Spinal cord (tissue), 10 donors: ENCODE measurements at places on chromosomes 13 and 19. TPM values are rescaled to one million over a fixed set of nuclear protein-coding genes. Genes with fewer than 3 reads are reported as not detected.

The RFPL4A gene
- total RNA-seq: not detected

The TMEM221 gene
- total RNA-seq: 2.6 TPM

The DACH1 gene
- 9.9 TPM for total RNA-seq

The ATXN8OS gene
- total RNA-seq: 0.88 TPM

The ZNF100 gene
- 20.5 TPM for total RNA-seq

The LGALS14 gene
- total RNA-seq: not detected

The PCSK4 gene
- total RNA-seq: 5.9 TPM

The EIF3K gene
- 266 TPM for total RNA-seq

The ARHGAP35 gene
- total RNA-seq: 85.0 TPM

The CYP4F12 gene
- 2.2 TPM for total RNA-seq

The SAE1 gene
- total RNA-seq: 89.8 TPM

The ADGRE1 gene
- total RNA-seq: 1.1 TPM

The IL12RB1 gene
- 0.40 TPM for total RNA-seq

The DDX39A gene
- 48.7 TPM for total RNA-seq

The ZNF296 gene
- total RNA-seq: 0.69 TPM

The TIMM44 gene
- 47.0 TPM for total RNA-seq

The ZFR2 gene
- total RNA-seq: 7.7 TPM

The RFX1 gene
- total RNA-seq: 2.6 TPM

The CTXN1 gene
- 4.3 TPM for total RNA-seq

The OR4F17 gene
- not detected for total RNA-seq

The GYS1 gene
- 30.9 TPM for total RNA-seq

The NXNL1 gene
- not detected for total RNA-seq

The ZNF235 gene
- total RNA-seq: 14.9 TPM

The CAPN12 gene
- total RNA-seq: 0.69 TPM

The ADGRE2 gene
- total RNA-seq: 0.33 TPM

The CFAP97D2 gene
- 0.22 TPM for total RNA-seq

The DCT gene
- total RNA-seq: 2.0 TPM

The RFPL4AL1 gene
- not detected for total RNA-seq

The ATP4A gene
- not detected for total RNA-seq

The SLC27A5 gene
- total RNA-seq: 25.5 TPM

The ZNF154 gene
- 24.7 TPM for total RNA-seq

The NLRP9 gene
- total RNA-seq: not detected

The SPIB gene
- 0.06 TPM for total RNA-seq

The GTF2F1 gene
- total RNA-seq: 26.2 TPM

The F10 gene
- total RNA-seq: 19.9 TPM

The F7 gene
- total RNA-seq: 0.40 TPM

The CRB3 gene
- 0.20 TPM for total RNA-seq
